ENCODE measurements at places on chromosomes 1 and 21.

DNA sequence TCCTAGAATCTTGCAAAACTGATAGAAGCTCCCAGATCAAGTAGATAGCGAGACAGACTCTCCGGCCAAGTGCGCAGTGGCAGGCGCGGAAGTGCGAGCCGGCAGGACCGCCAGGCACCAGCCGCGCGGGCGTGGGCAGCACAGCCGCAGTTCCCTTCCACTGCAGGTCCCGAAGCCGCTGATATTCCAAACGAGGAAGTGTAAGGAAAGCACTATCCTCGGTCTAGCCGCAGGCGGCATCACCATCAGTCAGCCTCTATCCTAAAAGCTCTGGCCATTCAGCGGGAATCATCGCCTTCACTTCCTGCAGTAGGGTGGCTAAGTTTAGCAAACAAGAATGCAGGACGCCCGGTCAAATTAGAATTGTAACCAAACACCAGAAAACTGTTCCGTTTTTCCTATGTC is 710 bp downstream of the GLRX2 start:
- DNase-seq = peak; percentile 55

DNA sequence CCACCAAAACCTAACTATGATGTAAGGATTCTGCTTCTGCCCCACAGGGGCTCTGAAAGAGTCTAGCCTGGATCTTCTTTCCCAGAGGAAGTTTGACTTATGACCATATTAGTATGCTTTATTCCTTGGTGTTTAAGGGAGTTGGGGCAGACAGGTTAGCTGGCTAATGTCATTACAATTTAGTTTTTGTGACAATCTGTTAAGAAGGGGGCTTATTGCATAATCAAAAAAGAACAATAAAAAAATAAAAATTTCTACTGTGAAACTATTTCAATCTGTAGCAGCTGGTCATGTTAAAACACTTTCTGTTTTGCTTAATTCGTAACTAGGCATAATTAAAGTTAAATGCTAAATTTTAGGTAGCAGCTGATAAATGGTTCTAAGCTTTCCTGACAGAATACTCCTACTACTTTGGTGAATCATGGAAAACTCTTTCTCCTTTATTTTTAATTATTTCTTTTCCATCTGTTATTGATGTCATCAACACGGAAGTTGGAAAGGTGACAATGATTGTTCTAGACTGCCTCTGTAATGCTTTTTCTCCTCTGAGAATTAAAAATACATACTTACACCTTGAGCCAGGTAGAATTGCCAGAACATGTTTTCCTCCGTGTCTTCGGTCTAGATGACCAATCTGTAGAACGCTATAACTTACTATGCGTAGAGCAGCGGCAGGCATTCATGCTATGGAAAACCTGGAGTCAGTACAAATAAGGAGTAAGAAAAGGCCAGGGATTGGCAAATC is 18.6 kb downstream of the DYRK3 start:
- DNase-seq = no peak

- no peak for DNase-seq
Observed at GRCh38 chr1:182563095-182563494, 26.0 kb downstream of the RNASEL start.

DNA sequence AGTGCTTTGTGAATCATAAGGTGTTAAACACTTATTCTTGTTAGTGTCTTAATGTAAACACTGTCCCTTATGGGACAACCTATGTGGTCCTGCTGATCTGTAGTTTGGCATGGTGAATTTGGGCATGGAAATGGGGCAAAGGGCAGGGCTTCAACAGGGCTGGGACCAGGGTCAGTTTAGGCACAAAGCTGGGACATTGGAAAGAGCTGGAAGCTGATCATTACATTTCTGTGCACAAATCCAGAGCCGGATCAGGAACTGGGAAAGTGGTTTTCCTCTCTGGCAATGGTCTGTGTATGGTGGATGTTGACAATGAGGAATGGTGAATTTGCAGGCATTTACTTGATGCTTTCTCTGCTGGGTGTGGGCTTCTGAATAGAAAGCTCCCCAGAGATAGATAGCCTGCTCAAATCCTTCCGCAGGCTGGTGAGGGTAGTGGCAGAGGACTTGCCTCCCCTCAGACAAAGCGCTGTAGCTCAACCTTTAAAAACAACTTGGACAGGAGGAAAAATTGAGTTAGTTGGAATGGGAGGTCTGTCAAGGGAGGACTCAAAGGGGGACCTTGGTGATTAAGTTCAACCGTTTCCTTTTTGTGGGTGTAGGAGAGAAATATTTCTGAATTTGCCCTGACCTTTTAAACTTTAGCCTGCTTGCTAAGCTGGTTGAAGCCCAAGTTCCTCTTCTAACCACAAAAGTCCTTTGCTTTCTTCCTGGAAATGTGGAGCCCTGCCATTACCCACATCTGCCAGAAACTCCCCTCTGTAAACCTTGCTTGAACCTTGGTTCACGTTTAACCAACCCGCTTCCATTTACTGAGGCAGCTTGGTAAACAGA is 35.3 kb downstream of the HLX start:
- DNase-seq = no peak

DNA sequence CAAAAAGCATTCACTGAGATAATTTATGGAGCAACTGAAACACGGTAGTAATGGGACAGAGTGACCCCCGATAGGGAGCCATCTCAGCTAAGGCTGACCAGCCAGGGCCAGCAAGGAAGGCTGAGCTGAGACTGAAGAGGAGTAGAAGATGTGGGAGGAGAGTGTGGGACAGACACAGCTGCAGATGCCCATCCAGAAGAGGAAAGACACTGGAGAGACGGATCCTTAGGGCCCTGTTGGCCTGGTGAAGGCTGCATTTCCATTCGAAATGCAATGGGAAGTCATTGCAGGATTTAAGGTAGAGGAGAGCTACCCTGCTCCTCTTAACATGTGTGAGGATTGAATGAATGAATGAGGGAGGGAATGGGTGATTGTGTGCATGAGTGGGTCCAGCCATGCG is 44.0 kb upstream of the LRP8 start:
- DNase-seq = no peak

GRCh38 chr1:36559061-36559460 is 76.3 kb upstream of the CSF3R start:
- DNase-seq = no peak

- DNase-seq = no peak
Observed at GRCh38 chr1:113216664-113217063, 143.7 kb downstream of the LRIG2 start.

DNA sequence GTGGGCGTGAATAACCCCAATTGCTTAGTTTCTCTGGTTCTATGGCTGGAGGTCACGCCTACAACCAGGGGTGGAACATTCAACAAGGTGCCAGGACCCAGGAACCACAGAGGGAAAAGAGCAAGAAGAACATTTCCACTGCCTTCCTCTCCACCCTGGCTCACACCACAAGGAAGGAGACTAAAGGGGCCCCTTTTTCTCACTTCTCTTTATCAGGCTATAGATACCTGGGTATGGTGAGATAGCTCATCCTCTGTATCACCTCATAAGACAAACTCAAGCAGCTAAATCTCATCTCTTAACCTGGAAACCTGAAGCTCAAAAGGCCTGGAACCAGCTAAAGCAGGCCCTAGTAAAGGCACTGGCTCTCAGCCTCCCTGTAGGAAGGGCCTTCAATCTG is 438.8 kb upstream of the OLFM3 start:
- DNase-seq = no peak

DNA sequence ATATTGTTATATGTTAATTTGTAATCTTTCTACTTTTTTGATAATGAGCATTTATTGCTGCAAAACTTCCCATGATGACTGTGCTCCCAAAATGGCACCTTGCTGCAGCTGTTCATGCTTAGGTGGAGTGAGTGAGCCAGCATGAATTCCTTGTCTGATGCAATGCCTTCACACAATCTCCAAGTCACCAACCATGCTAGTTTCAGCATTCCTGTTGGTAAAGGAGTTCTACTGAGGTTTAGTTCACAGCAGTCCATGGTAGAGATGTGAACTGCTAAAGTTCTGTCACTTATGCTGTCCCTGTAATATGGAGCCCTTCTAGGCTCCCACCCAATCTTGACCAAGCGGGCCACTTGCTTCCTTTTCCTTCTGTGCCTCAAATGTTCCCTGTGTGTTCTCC is 26.2 kb upstream of the PRKACB start:
- no peak for DNase-seq

GRCh38 chr1:168843401-168843800 is 114.4 kb upstream of the DPT start:
- DNase-seq = no peak

DNA sequence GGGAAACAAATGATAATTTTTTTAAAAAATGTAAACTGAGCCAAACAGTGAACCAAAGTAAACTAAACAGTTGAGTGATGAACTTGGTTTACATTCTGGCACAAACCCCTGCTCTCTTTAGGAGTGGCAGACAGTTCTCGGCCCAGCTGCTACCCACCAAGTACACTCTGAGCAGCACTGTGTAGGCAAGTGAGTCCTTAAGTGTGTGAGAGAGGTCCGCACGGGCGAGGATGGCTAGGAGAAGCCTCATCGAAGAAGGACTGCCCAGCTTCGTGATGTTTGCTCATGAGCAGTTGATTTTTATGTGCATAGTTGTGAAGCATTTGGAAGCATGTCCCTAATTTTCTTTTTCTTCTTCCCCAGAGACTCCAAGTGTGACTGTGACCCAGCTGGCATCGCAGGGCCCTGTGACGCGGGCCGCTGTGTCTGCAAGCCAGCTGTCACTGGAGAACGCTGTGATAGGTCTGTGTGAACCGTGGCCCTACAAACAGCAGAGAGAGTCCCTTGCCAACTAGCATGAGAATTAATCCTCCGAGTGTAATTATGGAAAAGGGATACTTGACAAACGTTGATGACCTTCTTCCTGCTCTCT is 32.1 kb downstream of the LAMC2 start:
- DNase-seq = no peak

DNA sequence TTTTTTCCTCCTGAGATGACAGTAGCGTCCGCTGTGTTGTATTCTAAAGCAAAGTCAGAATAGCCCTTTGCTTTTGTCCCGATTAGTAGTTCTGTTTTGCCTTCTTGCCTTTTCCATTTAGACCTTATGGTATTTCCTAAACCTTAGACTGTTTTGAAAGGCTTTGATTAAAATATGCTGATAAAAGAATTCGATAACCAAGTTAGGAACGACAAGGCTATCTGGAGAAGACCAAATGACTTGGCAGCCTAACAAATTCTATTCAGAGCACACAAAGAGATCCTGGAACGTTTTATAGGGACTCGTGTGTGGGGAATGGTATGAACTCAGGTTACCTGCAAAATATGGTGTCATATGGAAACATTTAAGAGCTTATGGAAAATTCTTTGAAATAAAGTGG is 42.9 kb downstream of the NFIA start:
- no peak for DNase-seq

DNA sequence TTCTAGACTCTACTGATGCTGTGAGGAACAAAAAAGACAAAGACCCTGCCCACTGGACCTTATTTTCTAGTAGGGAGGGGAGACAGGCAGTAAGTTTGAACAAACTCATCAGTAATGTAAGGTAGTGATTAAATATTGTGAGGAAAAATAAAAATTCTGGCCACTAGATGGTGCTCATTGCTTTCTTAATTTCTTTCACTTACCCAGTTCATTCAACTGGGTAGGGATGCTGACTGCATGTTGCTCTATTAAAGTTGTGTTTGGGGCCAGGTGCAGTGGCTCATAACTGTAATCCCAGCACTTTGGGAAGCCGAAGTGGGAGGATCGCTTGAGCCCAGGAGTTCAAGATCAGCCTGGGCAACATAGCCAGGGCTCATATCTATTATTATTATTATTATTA is 6.3 kb upstream of the KYAT3 start:
- DNase-seq = peak; percentile 51

GRCh38 chr1:19582318-19582717 is 61.8 kb upstream of the NBL1 start:
- peak; percentile 52 for DNase-seq

- no peak for DNase-seq
Observed at GRCh38 chr1:209667103-209667502, 8.1 kb upstream of the G0S2 start.

DNA sequence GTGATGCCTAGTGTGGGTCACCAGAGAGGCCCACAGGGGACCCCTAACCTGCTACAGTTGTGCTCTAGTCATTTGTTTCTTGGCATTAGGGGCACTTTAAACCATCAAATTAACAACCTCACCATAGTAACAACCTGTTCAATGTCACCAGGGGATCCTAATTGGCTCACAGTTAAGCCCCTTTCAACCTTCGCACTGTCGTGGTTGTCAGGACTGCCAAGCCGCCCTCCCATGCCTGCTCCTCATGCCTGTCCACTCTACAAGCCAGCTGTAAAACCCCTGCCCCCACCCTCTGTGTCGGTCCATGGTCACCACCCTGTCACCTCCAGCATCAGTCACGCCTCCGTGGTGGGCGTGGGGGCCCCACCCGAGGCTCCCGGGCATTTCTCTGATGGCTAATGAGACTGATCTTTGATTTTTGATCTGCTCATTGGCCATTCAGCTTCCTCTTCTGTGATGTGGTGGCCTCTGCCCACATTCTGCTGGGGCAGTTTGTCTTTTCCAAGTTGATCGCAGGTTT is 96.6 kb downstream of the WDR4 start:
- DNase-seq = no peak

DNA sequence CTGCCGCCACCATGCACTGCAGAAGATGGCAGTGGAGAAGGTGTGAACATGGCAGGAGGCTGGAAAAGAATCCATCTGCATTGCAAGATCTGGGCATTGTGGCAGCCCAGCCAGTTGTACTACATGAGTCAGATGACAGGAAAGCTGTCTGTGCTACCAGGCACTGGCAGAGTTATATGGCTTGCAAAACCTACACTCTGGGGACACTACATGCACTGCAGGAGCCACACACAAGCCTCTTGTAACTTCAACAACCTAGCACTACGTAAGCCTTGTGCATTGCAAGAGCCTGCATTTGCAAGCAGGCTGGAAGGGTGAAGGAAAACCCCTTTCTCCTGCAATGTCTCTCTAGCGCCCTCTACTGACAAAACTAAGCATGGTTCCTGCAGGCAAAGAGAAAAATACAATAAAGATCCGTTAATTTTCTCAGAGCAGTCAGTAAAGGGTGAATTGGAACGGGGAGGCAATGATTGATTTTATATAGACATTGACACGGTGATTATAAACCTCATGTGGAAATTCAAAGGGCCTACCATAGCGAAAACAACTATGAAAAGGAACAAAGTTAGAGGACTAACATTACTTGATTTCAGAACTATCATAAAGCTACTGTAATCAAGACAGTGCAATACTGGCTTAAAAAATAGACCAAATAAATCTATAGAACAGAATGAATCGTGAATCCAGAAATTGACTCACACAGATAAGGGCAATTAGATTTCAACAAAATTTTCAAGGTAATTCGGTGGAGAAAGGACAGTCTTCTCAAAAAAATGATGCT is 26.2 kb upstream of the DYNLT5 start:
- DNase-seq = peak; percentile 78

GRCh38 chr1:221873673-221874072 is 131.8 kb upstream of the DUSP10 start:
- no peak for DNase-seq

- DNase-seq = no peak
Observed at GRCh38 chr1:30366199-30366598, 357.2 kb downstream of the MATN1 start.

All from HEK293T (cell line).